ENCODE measurements at places on chromosomes 7 and 10.

GRCh38 chr7:101612885-101613515 is 16.1 kb downstream of the MYL10 start:
- DNase-seq = no peak

- no peak for DNase-seq
These were observed 210.9 kb downstream of the DGKB start for GRCh38 chr7:14691597-14692203.

- no peak for DNase-seq
These were observed 16.8 kb upstream of the KIF20B start for GRCh38 chr10:89684604-89685003.

- no peak for DNase-seq
These were observed 123.8 kb downstream of the KCNMA1 start for GRCh38 chr10:77513781-77514331.

DNA sequence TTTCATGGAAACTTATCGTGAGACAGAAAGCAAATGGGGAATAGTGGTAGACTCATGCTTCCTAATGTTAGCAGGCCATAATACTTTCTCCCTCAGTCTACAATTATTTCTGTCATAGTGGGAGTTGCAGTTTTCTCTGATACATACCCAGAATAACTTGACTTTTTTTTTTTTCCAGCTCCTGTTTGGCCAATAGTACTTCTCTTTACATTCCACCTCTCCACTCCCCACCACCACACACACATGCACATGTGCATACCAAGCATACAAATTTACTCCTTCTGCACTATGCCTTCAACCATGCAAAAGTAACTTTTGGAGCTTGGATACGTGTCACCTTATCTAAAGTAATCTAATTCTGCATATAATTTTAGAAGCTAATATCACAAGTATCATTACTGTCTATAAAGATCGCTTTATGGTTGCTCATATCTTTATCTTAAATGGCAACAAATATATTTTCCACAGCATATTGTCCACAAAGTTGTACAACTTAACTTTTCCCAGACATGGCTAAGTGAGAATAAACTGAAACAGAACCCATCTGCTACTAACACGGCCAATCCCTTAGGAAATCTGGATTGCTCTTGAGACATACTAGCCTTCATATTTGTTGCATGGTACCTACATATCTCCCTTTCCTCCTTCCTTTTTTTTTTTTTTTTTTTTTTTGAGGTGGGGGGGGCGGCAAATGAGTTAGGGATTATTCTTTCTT is 49.0 kb downstream of the TES start:
- DNase-seq = no peak

GRCh38 chr10:63605197-63605967 is 84.2 kb downstream of the REEP3 start:
- no peak for DNase-seq

DNA sequence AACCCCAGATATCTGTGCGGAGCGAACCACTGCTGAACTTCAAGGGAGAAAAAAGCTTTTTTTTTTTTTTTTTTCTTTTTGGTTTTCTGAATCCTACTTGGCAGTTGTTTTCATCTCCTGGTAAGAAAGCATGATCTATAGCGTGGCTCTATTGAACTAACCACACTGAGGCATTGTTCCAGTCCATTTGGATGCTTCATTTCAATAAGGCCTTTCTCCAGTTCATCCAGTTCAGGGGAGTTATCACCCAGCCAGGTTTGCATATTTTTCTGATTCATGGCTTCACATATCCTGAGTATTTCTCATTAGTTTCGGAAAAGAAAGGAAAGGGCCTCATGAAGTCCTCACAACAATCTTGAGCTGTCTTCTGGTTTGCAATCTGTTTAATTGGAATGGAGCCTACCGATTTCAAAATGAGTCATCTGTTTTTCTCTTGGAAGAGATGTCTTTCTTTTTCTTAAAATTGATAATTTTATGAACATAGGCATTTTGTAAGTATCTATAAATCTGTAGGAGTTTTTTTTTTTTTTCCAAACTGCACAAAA is 93.1 kb upstream of the STEAP4 start:
- no peak for DNase-seq

DNA sequence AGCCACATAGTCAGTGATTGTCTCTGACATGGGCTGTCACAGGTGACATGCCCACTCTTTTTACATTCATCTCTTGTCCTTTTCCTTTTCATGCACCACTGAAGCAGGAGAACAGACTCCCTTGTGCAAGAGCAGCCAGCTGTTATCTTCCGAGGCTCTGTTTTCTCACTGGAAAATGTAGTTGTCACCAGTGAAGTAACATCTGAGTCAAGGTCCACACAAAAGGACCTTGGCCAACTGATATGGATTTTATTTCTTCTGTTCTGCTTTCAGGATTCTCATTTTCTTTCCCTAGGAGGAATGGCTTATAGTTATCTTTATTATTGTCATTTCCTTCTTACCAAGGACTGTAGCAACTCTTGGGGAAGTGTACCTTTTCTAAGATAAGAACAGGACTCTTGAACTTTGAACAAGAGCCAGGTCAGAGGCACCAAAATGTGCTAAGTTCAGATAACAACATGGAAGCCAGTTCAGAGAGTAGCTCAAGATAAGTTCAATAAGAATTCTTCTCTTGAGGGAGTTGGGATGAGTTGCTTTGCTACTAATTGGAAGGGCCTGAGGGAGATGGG is 22.7 kb downstream of the AVPI1 start:
- no peak for DNase-seq

DNA sequence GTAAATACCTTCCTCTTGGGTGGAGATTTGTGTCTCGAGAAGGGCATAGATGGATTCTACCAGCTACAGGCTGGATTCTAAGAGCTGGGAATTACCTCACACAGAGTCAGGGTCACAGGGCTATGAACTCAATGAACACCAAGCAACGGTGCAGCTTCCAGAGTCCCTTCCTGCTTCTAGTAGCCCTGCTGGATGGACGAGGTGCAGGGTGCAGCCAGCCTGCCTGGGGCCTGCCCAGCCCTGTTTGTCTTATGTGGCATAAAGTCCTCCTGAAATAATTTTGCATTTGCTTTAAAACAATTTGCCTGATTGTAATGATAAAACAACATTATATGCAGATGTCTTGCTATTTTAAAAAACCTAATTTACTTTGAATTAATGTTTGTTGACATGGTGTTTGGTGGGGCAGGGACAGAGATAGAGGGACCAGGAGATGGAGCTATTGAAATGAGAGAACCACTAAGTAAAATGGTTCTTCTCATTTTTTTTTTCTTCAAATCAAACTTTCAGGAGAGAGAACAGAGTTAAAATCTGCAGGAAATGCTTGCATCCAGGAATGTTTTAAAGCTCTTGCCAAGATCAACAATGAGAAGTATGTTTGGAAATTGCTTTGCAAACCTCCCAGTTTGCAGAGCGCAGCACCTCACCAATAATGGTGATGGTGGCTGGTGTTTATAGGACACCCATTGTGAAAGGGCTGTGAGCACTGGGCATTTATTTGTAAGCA is 305.4 kb upstream of the PODXL start:
- DNase-seq = no peak

DNA sequence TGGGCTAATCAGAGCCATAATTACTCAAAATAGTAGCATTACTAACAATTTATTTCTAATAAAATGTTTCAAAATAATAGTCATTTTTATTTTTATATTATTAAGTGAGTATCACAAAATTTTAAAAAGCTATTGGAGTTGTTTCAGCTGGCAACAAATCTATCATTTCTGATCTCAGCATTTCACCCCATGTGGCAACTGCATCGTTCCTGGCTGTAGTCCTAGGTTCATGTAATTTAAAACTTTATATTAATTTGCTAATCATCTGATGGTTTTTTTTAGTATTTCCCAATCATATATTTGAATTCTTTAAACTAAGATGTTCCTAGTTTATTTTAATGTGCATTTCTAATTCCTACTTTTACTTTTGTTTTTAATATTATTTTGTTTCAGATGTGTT is 293.0 kb upstream of the AKR1E2 start:
- DNase-seq = no peak

DNA sequence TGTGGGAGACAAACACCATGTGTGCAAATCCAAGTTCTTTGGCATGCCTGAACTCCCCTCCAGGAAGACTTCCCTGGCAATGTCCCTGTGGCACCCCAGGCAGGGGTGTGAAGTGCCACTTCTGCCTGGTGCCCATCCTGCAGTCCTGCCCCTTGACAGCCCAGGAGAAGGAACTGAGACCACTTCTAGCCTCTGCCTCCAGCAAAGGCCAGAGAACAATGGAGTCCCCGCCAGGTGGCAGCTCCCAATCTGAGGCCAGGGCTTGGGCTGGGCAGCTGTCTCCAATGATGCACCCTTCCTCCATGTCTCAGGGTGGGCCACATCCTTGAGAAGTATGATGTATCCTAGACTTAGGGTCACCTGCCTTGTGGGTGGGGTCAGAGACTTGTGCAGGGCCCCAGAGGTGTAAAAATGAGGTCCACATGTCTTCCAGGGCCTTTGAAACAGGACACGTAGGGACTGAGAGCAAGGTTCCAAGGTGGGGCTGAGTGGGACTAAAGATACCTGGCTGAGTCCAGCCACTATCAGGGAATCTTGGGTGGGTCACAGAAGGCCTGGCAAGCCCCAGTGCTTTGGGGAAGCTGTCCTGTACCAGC is 5.5 kb downstream of the FXYD4 start:
- DNase-seq = no peak

- peak; percentile 38 for DNase-seq
These were observed 99.5 kb downstream of the CAMK1D start for GRCh38 chr10:12448729-12449391.

- no peak for DNase-seq
These were observed 76.7 kb upstream of the MKX start for GRCh38 chr10:27822301-27822700.

- DNase-seq = no peak
These were observed 64.2 kb downstream of the ATRNL1 start for GRCh38 chr10:115157357-115157756.

GRCh38 chr7:72037516-72037915 is 374.6 kb downstream of the CALN1 start:
- no peak for DNase-seq

- DNase-seq = no peak
These were observed 195.6 kb downstream of the CYP26A1 start for GRCh38 chr10:93269281-93269680.

DNA sequence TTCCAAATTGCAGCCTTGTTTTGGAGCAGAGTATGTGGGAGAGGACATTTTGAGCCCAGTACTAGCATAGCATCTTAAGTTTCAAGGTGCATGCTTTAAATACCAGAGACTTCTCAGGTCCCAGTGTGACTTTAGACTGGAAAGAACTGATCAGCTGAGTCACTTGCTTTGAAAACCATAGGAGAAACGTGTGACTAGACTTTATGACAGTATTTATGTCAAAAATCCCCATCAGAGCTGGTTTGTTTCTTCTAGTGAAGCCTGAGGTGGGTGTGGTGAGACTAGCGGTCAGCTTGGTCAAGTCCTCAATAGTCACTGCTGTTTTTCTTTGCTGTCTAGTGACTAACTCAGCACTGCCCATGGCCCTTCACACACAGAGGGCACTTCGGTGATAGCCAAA is 724.2 kb downstream of the GATA3 start:
- no peak for DNase-seq

DNA sequence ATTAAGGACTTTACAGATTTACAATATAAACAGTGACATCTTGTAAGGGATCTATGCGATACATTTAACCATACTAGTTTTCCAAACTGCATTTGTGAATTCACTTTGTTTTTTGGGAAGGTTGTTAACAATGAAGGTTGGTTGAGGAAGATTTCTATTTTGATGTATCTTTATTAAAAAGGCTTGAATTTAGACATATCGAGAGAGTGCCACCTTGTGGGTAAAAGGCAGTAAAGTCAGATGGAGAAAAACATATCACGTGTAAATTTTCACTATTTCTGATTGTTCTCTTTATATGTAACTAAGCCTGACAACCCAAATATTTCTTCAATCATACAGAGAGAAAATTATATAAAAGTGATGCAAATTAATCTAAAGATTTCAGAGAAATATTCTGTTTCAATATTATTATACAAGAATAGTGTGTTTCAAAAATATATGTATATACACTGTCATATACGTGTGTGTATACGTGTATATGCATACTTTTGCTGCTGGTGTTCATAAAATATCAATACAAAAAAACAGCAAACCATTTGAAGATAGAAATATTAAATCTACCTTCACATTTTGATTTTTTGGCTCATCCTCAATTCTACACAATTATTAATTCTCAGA is 988.6 kb downstream of the SORCS1 start:
- no peak for DNase-seq

GRCh38 chr10:29751684-29752083 is 116.9 kb upstream of the SVIL start:
- DNase-seq = no peak

DNA sequence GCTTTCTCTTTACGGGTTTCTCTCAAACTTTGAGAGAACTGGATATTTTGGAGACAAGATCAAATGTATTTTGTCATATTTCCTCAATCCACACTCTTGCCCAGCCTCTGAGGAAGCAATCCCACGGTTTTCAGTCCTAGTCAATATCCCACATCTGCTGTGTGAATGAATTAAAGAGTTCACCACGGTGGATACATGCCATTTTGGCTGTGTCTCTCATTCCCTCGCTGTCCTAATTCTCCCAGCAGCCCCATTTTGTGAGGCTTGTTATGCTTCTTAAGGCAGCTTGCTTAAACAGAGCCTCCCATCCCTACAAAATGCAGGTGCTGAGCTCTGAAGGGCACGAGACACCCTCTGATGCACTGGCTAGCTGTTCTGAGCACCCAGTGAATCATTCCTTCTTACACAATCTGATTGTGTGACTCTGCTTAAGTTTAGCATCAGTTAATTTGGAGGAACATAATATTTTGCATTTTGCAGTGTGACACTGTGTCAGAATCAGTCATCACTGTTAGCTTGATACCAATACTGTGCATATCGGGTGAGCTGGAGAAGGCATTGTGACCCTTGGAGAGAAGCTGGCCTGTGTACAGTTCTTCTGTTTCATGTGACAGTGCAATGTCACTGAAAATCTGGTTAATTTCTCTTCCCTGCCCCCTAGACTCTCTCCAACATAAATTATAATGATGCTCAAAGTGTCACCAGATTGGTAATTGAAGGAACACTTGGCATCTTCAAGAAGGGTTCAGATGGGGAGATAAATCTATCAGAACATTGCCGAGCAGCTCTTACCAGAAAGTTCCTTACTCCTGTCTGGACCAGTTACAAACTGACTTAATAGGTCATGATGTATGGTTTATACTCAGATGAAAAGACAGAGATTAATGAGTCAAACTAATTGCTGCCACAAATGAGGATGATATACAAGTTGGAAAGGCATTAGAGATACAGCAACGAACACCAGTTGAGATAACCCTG is 103.7 kb upstream of the AOAH start:
- DNase-seq = no peak

- no peak for DNase-seq
These were observed 45.8 kb downstream of the RNLS start for GRCh38 chr10:88537322-88537721.

DNA sequence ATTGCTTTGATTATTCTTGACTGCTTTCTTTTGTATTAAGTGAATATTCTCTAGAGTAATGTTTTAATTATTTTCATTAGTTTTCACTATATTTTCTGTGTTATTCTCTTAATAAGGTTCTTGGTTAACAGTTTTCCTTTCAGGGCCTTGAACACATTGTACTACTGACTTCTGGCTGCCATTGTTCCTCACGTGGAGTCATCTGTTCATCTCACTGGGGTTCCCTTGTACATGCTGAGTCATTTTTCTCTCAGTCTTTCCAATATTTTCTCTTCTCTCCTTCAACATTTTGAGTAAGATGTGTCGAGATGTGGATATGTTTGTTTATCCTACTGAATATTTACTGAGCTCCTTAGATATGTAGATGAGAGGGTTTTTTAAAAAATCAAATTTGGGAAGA is 400.7 kb downstream of the TCERG1L start:
- no peak for DNase-seq

GRCh38 chr10:7121154-7121797 is 289.6 kb downstream of the SFMBT2 start:
- DNase-seq = peak; percentile 50

GRCh38 chr7:110307776-110308175 is 783.2 kb upstream of the LRRN3 start:
- DNase-seq = no peak
